ENCODE measurements at places on chromosomes 2 and 18.

DNA sequence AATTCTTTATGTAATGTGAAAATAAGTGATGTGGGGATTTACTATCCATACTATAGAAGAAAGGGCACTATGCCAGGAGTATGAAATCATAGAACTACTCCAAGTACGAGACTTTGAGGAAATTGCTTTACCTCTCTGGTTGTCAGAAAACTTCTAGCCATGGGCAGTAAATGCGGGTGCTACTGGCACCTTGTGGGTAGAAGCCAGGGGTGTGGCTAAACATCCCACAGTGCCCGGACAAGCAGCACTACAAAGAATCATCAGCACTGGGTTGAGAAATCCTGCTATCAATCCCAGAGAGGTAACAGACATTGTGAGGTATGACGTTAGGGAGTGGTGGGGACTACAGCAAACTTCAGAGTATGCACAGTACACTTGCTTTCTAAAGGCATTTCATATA, 453.5 kb upstream of the TNP1 start:
- DNase-seq: no peak

DNA sequence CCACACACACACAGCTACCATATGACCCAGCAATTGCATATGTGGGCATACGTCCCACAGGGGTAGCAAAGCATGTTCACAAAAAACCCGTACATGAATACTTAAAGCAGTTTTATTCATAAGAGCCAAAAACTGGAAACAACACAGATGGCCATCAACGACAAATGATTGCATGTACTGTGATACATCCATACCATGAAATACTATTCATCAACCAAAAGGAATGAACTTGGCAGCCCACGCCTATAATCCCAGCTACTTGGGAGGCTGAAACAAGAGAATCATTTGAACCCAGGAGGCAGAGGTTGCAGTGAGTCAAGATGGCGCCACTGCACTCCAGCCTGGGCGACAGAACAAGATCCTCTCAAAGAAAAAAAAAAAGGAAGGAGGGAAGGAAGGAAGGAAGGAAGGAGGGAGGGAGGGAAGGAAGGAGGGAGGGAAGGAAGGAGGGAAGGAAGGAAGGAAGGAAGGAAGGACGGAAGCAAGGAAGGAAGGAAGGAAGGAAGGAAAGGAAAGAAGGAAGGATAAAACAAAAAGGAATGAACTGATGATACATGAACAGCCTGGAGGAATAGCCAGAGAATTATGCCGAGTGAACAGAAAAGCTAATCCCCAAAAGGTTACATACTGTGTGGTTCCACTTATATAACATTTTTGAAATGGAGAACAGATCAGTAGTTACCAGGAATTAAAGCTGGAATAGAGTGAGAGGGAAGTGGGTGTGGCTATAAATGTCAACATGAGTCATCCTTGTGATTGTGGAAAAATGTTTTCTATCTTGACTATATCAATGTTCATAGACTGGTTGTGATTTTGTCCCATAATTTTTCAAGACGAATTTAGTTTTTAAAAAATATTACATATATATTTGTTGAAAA, 19.6 kb upstream of the YPEL5 start:
- DNase-seq: no peak

- no peak for DNase-seq
Measured at GRCh38 chr18:12403601-12404506, 3.9 kb upstream of the PRELID3A start.

GRCh38 chr2:1209246-1209645, 204.0 kb upstream of the TPO start:
- no peak for DNase-seq

DNA sequence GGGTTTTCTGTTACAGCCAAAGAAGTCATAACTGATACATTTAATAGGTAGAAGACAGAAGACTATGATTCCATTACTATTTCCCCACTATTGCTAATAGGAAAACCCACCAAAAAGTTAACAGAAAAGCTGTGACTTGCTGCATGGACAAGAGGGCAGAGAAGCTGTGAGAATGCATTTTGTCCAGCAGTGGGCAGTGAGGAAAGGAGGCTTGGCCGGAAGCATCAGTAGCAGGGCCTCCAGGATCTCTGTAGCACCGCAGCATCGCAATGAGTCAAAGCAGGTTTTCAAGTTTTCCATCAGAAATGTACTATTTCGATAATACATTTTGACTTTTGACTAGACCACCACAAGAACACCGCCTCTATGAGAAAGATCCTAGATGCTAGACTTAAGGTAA, 24.9 kb downstream of the MYO5B start:
- DNase-seq: no peak
